ENCODE measurements at places on chromosomes 4 and X. TPM values are rescaled to one million over a fixed set of nuclear protein-coding genes. Genes with fewer than 3 reads are reported as not detected.

SHROOM3 gene
- polyA plus RNA-seq, result 41.2 TPM

HS3ST1 gene
- polyA plus RNA-seq, result 0.74 TPM

MAGEB17 gene
- 0.13 TPM for polyA plus RNA-seq

DNA sequence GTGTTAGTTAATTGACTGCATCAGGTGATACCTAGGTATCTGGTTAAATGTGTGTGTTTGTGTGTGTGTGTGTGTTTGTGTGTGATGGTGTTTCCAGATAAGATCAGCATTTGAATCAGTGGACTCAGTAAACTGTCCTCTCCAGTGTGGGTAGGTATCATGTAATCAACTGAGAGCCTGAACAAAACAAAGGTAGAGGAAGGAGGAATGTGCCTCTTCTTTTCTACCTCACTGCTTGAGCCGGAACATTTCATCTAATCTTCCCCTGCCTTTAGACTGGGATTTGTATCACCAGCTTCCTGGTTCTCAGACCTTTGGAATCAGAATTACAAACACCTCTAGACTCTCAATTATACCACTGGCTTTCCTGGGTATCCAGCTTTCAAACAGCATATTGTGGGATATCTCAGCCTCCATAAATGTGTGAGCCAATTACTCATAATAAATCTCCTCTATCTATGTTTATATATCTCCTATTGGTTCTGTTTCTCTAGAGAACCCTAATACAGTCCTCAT is 120.5 kb downstream of the TBCK start:
- no peak for DNase-seq

- peak; percentile 76 for DNase-seq
Measured at GRCh38 chrX:69179380-69179911, 14.2 kb upstream of the PJA1 start.

DNA sequence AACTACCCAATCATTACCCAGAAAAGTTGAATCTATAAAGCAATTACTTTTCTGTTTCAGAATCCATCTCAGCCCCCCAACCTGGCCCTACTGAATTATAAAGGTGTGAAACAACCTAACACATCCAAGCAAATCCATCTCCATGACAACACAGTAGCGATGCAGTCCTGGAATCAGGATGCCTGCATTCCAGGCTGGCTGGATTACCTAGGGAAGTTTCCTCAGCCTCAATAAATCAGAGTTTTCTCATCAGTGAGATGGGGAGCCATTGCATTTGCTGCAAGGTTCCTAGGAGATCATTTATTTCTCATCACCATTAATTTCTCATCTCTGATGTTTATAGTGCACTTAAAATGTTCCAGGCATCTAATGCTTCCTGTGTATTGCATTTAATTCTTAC is 46.0 kb downstream of the LNX1 start:
- DNase-seq, result no peak

DNA sequence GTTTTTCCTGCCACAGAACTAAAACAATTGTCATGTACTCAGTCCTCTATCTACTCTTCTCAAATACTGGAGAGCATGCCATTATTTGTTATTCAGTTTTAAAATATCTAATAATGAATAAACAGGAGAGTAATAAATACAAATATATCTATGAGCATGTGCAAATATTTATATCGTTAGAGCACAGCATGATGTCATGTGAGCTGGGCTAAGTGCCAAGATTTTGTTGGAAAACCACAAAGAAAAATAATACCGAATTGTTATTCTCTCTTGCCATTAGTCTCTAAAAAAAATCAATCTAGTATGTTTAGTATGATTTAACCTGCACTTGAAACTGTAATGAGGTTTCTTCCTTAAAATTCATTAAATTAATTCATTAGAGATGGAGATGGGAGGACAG is 97.3 kb downstream of the DDX60 start:
- DNase-seq, result peak; percentile 1

DNA sequence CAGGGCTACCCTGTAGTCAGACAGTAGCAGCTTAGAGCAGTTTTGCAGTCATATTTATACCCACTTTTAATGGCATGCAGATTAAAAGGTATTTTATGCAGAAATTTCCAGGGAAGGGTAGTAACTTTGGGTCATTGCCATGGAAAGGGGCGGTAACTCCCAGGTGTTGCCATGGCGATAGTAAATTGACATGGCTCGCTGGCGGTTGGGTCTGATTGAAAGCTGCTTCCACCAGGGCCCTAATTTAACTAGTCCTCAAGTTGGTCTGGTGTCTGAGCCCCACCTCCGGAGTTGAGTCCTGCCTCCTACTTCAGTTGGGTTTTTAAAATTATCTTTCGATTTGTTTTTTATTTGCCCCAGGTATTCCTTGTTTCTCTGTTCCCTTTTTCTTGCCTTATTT is 70.1 kb downstream of the NAA11 start:
- peak; percentile 7 for DNase-seq

DNA sequence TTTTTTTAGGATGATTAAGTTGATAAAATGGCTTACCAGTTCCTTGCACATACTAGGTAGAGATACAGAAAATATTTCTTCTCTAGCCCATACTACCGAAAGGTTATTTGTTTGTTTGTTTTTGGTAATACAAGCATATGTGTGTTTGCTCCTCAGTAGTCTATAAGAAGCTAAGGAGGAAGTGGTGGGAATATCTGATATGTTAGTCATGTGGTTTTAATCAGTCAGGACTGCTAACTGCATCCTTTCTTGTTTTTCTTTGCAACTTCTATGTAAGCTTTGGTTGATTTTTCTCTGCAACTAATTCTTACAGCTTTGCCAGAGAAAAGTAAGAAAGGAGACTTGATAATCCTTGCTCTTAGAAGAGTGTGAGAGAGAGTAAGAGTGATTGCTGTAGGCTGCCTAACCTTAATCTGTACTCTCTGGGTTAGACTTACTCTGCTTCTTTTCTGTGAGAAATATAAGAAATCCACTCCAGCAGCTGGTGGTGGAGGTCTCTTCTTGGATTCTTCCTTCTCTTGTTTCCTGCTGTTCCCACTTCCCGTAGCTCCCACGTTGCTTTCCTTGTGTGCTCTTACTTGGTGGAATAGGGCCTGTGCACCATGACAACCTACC is 28.3 kb downstream of the SEPTIN11 start:
- DNase-seq, result no peak

Data from renal pelvis (tissue), 12 donors.